ENCODE measurements at places on chromosomes 4 and X.

- DNase-seq, result no peak
Observed at GRCh38 chrX:36357855-36358254, 438.3 kb downstream of the CFAP47 start.

DNA sequence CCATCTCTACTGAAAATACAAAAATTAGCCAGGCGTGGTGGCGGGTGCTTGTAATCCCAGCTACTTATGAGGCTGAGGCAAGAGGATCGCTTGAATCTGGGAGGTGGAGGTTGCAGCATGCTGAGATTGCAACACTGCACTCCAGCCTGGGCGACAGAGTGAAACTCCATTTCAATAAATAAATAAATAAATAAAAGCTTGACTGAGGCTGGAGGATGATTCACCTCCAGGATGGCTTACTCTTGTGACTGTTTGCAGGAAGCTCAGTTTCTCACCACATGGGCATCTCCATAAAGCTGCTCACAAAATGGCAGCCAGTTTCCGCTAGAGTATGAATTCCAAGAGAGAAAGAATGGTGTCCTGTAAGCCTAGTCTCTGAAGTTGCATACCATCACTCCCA, 191.7 kb upstream of the EDNRA start:
- no peak for DNase-seq

DNA sequence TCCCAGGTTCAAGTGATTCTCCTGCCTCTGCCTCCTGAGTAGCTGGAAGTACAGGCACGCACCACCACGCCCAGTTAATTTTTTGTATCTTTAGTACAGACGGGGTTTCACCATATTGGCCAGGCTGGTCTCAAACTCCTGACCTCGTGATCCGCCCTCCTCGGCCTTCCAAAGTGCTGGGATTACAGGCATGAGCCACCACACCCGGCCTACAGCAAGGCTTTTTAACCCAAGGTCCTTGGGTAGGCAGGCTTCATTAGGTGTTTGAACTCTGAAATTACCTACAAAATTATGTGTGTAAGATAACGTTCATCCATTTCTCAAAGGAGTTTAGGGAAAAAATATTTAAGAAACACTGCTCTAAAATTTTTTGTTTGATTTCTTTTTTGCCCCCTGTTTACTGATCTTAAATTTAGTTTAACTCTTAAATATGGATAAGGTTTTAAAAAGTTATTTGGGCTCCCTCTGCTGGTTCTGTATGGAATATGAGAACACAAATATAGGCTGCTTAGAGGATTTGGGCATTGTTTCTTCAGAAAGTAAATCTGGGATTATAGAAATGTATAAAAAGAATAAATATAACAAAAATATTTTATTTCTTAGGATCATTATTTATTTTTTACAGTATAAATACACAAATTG, 92.8 kb downstream of the CBR4 start:
- DNase-seq, result peak; percentile 20

GRCh38 chr4:140004549-140004895, 149.5 kb downstream of the MAML3 start:
- no peak for DNase-seq

DNA sequence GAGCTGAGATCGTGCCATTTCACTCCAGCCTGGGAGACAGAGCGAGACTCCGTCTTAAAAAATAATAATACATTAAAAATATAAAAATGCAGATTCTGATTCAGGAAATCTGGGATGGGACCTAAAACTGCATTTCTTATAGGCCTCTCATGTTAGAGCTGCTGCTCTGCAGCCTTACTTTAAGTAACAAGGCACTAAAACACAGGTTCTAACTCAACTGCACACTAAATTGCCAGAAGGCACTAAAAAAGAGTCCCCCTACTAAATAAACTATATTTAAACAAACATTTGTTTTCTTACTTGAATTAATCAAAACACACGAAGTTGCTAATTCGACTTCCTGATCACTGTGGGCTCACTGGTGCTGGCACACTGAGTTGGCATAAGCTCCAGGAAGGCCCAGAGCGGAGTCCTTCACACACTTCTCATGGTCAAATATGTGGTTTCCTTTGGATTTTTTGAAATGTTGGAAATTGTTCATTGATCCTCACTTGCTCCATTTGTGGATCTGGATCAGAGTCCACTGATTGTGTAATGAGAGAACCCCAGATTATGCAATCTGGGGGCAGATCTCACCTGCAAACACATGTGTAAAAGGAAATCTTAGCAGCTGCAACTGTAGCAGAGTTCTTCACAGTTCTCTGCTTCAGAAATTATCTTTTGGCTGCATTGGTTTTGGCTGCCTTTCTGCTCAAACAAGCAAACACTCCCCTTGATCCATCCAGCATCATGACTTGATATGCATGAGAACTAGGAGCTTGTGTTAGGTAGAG, 59.3 kb downstream of the AFF1 start:
- no peak for DNase-seq

- DNase-seq, result no peak
Observed at GRCh38 chr4:105277702-105278101, 131.0 kb downstream of the TET2 start.

DNA sequence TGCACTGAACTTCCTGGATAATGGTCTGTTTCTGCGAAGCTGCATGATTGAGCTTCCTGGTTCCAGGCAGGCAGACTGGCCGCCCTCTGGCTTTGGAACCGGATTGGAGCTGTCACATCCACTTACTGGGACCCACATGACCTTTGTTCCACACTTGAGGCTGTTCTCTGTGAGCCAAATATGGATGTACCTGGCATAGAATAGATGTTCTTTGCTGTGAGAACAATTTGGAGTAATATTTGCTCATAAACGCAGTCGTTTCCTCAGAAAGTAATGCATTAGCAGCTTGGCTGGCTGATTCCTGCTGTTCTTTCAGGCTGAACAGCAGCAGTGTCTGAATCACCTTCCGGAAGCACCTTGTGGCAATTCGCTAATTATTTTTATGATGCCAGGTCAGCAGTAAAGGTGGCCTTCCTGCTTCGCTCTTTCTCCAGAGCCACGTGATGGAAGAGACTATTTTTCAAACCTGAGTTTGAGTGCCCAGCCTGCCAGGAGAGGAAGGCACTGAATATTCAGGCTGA, 78.1 kb upstream of the BOD1L1 start:
- no peak for DNase-seq

- no peak for DNase-seq
Observed at GRCh38 chr4:5118091-5118786, 67.0 kb downstream of the STK32B start.

GRCh38 chrX:84064814-84065213, 123.2 kb downstream of the RPS6KA6 start:
- DNase-seq, result no peak

GRCh38 chr4:139913995-139914598, 239.9 kb downstream of the MAML3 start:
- no peak for DNase-seq

GRCh38 chrX:150205011-150205410, 158.1 kb upstream of the MAMLD1 start:
- no peak for DNase-seq

DNA sequence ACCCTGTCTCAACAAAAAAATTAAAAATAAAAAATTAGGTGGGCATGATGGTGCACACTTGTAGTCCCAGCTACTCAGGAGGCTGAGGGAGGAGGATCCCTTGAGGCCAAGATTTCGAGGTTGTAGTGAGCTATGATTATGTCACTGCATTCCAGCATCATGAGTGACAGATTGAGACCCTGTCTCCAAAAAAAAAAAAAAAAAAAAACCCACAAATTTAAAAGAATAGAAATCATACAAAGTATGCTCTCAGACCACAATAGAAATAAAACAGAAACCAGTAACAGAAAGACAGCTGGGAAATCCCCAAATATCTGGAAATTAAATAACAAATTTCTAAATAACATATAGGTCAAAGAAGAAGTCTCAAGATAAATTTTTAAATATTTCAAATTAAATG, 81.0 kb upstream of the HUWE1 start:
- no peak for DNase-seq

- DNase-seq, result no peak
Observed at GRCh38 chr4:156971165-156971675, 379 bp downstream of the PDGFC start.

- no peak for DNase-seq
Observed at GRCh38 chr4:155510771-155511170, 134.0 kb upstream of the MAP9 start.

GRCh38 chr4:106670976-106671375, 302.4 kb upstream of the GIMD1 start:
- DNase-seq, result no peak

- DNase-seq, result no peak
Observed at GRCh38 chr4:38050560-38051350, 90.6 kb downstream of the PTTG2 start.

GRCh38 chr4:10441512-10441911, 15.7 kb downstream of the ZNF518B start:
- no peak for DNase-seq

DNA sequence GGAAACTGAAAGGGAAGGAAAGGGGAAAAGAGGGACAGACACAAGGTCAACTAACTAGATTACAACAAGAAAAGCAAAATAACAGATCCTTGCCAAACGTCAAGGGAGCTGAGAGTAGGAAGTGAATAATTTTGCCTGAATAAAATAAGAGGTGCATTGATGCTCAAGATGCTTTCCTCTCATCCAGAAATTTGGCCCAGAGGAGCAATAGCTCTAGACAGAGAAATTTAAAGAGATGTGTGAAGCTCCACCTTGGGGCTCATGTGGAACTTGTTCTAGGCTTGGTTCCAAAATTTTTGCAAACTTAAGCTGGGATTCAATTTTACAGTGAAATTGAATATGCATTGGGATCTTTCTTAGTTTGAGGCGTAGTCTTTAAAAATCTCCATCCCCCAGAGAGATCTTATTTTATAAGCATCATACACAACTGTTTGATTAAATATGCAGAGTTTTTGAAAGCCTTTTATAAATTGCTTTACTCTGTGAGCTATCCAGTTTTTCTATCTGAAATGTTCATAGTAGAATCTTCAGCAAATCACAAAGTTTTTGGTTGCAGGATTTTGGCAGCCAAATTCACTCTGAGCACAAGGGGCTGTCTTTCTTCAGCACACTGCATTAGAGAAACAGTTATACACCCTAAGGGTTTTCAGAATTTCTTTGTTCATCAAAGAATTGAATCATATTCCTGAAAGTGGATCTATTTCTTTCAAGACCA, 1159.5 kb downstream of the ADGRL3 start:
- DNase-seq, result no peak

DNA sequence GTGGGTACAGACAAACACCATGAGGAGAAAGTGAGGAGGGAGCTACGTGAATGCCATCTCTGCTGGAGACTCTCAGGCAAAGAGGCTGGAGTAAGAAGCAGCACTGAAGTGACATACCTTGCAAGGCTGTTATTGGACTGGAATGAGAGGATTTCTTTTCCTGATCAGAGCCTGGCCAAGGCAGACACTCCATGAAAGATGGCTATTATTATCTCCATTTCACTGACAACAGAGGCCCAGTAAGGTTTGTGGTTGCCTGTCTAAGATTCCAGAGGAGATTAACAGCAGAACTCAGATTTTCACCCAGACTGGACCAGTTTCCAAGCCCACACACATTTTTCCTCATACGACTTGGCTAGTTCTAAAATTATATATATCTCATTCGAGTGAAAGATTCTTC, 162.0 kb upstream of the EOLA2 start:
- DNase-seq, result no peak
